ENCODE measurements at places on chromosomes 1 and 21.

GRCh38 chr21:43193651-43194302 lies 25.0 kb downstream of the CRYAA start:
- DNase-seq = no peak

DNA sequence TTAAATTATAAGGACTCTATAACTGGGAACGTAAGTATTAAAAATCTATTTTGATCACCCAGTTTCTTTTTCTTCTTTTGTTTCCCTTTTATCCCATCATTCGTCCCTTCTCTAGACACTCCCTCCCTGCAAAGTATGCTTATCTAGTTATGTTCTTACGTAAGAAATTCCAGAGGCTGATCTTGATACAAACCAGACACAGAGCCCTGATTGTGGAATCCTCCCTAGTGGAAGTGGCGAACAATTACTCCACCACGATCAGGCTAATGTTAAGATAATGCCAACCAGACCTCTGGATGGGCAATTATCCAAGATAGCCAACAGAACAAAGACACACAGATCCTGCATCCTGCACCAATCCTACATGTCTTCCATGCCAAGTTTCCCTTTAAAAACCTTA lies 1557.4 kb downstream of the PLA2G4A start:
- DNase-seq = no peak

DNA sequence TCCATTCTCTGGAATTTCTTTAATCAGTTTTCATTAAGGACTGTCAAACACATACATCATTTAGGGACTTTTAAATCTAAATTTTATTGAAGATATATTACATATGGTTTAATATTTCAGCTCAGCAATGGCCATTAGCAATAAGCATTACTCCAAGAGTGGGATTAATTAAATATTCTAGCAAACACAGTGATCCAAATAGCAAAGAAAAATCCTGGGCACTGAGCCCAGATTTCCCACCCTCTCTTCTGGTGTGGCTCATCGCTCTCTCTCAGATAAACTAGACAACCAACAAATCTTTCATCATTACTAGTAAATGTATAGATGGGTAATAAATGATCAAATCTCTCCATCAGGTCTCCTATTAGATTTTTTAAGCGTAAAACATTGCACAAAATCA lies 53.5 kb upstream of the FOXD3 start:
- no peak for DNase-seq

DNA sequence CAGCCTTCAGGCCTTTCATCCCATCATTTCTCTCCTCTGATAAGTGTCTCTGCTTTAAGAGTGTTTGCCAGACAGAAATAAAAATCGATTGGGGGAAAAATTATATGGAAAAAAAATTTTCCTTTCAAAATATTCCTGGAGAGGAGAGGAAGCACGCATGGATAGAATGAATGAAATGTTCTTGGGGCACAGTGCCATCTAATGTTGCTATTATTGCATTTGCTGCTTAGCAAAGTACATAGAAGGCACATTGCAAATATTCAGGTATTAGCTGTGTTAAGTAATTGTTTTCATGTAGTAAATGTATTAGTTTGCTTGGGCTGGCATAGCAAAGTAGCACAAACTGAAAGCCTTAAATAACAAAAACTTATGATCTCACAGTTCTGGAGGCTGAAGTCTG lies 18.1 kb downstream of the B3GALT5 start:
- no peak for DNase-seq

- DNase-seq = no peak
These were observed 381.1 kb upstream of the PKN2 start for GRCh38 chr1:88302843-88303486.

- DNase-seq = no peak
These were observed 1392.0 kb upstream of the PRMT6 start for GRCh38 chr1:105664495-105664894.

DNA sequence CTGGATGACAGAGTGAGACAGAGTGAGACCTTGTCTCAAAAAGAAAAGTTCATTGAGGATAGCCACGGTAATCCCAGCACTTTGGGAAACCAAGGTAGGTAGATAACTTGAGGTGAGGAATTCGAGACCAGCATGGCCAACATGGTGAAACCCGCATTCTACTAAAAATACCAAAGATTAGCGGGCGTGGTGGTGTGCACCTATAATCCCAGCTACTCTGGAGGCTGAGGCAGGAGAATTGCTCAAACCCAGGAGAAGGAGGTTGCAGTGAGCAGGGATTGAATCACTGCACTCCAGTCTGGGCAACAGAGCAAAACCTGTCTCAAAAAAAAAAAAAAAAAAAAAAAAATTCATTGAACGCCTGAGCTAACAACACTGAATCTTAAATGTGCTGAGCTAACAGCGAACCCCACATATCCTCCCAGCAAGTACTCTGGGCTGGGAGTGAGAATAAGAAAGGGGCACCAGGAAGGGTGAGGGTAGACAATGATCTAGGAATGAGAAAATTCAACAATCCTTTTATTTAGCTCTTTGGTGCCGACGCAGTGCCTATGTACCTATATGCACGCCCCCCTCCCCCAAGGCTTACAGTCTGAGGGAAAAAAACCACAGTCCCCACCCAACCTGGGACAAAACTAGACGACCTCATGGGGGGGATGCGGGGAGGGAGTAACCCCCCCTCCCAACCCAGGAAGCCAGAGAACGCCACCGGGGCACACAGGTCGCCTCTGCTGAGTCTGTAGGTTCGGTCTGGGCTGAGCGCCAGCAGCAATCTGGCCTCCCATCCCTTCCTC lies 1.4 kb upstream of the CACNA1S start:
- no peak for DNase-seq

DNA sequence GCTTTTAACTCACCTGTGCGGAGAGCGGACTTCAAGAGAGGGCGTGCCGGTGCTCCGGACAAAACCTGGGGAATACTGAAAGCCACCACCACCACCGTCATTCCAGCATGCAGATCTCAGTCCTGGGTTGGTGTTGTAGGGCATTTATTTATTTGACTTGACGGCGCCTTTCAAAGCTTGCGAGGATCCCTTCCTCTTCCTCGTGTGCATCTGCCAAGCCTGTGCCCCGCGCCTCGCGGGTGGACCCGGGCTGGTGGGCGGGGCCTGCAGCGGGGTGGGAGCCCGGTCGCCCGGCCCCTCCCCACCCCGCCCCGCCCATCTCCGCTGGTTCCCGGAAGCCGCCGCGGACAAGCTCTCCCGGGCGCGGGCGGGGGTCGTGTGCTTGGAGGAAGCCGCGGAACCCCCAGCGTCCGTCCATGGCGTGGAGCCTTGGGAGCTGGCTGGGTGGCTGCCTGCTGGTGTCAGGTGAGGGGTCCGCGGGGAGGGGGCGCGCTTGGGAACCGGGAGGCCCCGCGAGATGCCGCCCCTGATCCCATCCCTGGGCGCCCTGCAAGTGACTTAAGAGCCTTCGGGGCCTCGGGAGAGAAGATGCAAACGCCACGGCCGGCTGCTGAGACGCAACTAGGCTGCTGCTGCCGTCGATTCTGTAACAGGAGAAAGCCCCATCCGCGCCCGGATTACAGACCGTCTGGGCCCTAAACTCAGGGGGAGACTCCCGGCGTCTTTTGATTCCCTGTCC lies at the start of gene IL10RB:
TSS of gene IL10RB (plus strand) at position 318 of the 739 bp plus-strand sequence. CDS start at position 417, 99 bp downstream.
- peak; percentile 66 for DNase-seq

GRCh38 chr1:212367474-212368072 lies 47.1 kb downstream of the PACC1 start:
- no peak for DNase-seq

DNA sequence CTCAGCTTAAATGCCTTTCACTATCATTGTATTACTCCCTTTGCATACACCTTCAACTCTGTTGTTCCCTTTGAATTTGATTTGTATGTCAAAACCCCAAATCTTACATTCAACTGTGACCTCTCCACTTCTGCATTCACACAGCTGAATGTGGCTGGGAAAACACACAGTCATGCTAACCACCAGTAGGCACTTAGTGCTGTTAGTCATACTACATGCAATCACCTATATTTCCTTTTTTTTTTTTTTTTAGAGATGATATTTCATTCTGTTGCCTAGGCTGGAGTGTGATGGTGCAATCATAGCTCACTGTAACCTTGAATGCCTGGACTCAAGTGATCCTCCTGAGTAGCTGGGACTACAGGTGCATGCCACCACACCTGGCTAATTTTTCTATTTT lies 16.2 kb downstream of the BTBD8 start:
- DNase-seq = no peak

- no peak for DNase-seq
These were observed 122.5 kb downstream of the TBX19 start for GRCh38 chr1:168403140-168403539.

DNA sequence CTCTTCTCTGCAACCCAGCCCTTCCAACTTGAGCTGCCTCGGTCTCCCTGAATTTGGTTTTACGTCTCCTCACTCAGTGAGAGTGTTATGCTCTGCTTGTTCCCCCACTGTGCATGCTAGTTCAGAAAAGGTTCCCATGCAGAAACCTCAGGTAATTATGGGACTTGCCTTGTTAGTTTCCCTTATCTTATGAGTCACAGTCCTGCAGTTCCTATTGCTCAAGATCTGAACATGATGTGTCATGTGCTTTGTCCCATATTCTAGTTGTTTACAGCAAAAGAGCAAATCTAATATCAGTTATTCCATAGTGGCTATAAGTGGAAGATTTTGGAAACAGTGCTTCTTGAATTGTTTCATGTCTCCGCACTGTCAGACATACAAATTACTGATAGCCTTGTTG lies 74.4 kb downstream of the DUSP10 start:
- no peak for DNase-seq

GRCh38 chr1:57020216-57020615 lies 54.4 kb upstream of the C8B start:
- no peak for DNase-seq

- no peak for DNase-seq
These were observed 13.1 kb upstream of the KYAT3 start for GRCh38 chr1:89005286-89006151.

DNA sequence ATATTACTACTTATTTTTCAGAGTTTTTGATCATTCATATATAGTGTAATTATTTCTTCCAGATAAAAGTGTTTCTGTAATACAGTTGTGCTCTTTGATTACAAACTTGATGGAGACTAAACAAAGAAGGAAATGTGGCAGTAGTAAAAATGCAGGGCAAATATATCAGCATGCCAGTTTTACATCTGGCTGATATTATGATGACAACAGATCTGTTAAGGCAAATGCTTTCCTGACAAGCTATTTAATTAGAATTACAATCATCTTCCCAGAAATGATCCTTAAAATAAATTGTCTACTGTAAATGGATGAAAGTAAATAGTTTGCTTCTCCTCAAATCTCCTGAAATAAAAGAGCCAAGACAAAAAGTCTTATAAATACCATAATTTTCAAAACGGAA lies 1659.8 kb downstream of the BRINP3 start:
- DNase-seq = no peak

- no peak for DNase-seq
These were observed 1388.1 kb downstream of the AMY1C start for GRCh38 chr1:105137543-105138457.

DNA sequence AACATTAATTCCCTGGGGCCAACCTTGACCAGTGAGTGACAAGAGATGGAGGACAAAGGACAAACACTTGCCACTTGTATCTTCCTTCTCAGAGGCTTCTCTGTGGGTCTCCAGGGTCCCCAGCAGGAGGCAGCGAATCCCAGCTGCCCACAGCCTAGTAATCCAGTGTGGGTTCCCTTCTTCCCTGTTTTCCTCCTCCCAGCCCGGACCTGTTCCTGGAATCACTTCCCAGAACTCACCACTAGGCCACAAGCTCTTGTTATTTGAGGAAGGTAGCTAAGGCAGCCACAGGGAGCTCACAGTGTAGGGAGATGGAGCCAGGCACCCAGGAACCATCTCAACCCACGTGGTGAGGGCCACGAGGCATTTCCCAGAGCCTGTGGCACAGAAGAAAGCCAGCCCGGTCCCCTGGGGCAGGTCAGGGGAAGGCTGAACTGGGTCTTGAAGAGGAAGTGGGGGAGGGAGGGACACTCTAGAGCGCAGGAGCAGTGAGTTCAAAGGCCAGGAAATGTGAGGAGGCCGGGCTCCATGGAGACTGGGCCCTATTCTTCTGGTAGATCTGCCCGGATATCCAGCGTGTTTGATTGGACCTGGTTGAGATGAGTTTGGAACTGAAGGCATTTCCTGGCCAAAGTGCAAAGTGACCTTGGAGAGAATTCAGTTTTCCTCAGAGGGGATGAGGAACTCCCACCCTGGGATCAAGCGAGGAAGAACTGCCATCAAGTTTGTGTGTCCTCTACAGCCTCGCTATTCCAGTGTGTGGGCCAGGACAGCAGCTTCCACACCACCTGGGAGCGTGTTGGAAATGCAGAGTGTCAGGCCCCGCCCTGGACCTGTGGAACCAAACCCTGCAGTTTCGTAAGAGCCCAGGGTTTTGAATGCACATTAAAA lies 20.3 kb upstream of the C2CD2 start:
- peak; percentile 28 for DNase-seq

GRCh38 chr1:150968491-150968890 lies 6.1 kb downstream of the CERS2 start:
- DNase-seq = no peak

- no peak for DNase-seq
These were observed 5.5 kb upstream of the STX6 start for GRCh38 chr1:181028196-181028595.

GRCh38 chr1:94875794-94876193 lies 51.1 kb downstream of the CNN3 start:
- DNase-seq = no peak

GRCh38 chr1:183711741-183712361 lies 58.7 kb upstream of the APOBEC4 start:
- no peak for DNase-seq

GRCh38 chr21:28632755-28633408 lies 359.8 kb downstream of the LTN1 start:
- DNase-seq = no peak

DNA sequence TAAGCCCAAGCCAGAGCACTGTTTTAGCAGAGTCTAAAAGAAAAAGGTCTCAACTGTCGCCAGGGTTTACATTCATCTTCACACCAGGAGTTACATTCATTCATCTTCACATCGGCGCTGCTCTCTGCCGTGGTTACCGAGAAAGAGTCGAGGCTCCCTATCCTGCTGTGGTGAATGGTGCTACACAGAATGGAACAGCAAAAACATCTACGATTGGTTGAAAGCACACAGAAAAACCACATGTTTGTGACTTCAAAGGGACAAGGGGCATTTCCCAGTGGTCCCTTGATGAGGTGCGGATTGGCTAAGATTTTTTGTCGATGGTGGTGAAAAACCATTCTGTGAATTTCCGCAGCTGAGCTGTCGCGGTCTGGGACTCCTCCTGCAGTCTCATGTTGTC lies 231.1 kb downstream of the SIPA1L2 start:
- no peak for DNase-seq

- peak; percentile 35 for DNase-seq
These were observed 66.6 kb downstream of the SYT2 start for GRCh38 chr1:202643397-202644218.

- DNase-seq = no peak
These were observed 973.7 kb downstream of the LTN1 start for GRCh38 chr21:28018741-28019669.

- DNase-seq = no peak
These were observed 43.2 kb downstream of the GIPC2 start for GRCh38 chr1:78089010-78089409.

GRCh38 chr1:39944410-39945112 lies 10.4 kb upstream of the MFSD2A start:
- no peak for DNase-seq

GRCh38 chr21:44875316-44875700 lies 1.8 kb upstream of the PTTG1IP start:
- DNase-seq = no peak

GRCh38 chr1:197776351-197777105 lies 1.2 kb upstream of the DENND1B start:
- DNase-seq = peak; percentile 20
